Naive thymus-derived CD8-positive, alpha-beta T cell (primary cell): ENCODE measurements at places on chromosomes 13 and 19. TPM values are rescaled to one million over a fixed set of nuclear protein-coding genes. Genes with fewer than 3 reads are reported as not detected.

Gene ZNF729
- not detected for total RNA-seq

GRCh38 chr13:73777134-73777533 is 357.1 kb downstream of the KLF12 start:
- DNase-seq = no peak

Gene TUBB4A
- 8.8 TPM for total RNA-seq

DNA sequence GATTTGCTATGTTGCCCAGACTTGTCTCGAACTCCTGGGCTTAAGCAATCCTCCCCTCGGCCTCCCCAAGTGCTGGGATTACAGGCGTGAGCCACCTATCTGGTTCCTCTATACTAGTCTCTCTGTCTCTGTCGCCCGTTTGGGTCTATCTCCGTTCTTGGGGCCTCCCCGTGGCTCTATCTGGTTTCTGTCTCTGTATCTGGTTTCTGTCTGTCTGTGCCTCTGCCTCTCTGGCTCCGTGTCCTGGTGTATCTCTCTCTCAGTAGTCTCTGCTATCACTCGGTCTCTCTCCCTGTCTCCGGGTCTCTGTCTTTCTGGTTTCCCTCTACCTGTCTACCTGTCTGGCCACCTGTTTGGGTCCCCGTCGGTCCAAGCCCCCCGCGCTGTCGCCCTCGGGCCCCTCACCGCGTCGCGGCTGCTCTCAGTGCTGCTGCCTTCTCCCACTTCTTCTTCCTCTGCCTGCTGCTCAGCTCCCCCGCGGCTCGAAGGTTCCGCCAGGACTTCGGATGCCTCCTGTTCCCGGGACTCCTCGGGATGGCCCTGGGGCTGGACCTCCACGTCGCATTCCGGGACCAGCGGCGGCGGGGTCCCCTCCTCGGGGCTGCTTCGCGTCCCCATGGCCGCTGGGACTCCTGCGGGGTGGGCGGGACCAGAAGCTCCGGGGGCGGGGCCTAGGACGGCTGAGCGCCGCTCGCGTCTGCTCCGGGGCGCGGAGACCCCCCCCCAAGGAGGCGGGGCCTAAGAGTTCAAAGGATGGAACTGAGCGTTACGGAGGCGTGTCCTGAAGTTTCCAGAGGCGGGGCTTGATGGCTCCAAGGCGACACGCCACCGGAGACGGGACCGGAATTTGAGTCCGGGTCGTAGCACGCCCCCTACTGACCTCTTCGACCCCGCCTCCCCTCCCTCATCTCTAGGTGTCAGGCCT is 783 bp downstream of the PHLDB3 start:
- peak; percentile 98 for DNase-seq

- no peak for DNase-seq
Measured at GRCh38 chr19:2771786-2772674, 11.0 kb downstream of the SGTA start.

DNA sequence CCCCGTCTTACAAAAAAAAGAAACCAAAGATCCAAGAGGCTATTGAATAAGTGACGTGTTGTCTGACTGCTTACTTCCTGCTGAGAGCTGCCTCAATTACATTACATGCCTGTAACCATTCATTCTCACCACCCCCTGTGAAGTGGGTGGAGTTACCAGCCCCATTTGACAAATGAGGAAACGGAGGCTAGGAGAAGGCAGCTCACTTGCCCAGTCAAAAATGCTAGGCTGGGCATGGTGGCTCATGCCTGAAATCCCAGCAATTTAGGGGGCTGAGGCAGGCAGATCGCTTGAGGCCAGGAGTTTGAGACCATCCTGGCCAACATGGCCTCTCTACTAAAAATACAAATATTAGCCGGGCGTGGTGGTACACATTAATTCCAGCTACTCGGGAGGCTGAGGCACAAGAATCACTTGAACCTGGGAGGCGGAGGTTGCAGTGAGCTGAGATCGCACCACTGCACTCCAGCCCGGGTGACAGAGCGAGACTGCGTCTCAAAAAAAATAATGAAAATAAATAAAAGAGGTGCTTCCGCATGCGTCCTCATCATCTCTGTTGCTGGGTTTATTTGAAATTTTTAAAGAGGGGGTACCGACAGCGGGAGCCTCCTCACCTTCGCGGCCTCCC is 499 bp downstream of the LSM7 start:
- no peak for DNase-seq

GRCh38 chr13:60093425-60094019 is 70.2 kb downstream of the DIAPH3 start:
- no peak for DNase-seq

Gene CACNG7
- not detected for total RNA-seq

- DNase-seq = no peak
Measured at GRCh38 chr13:109788372-109789111, 2.2 kb upstream of the IRS2 start.

DNA sequence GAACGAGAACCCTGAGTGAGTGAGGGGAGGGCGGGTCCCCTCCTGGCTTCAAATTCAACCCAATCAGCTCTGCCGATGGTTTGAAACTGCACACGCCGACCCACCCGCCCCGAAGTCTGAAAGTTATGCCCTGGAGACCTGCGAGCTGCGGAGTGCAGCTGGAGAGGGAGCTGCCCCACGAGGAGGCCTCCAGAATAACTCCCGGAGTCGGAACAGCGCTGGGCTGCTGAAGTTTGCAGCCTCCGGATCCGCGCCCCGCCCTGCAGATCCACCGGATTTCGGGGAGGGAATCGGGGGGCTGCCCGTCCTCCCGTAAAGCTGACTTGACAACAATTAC is 7.0 kb downstream of the POU4F1 start:
- DNase-seq = no peak

- no peak for DNase-seq
Measured at GRCh38 chr19:16141043-16141442, 2.4 kb upstream of the HSH2D start.

Gene DAND5
- total RNA-seq = not detected

Gene THSD1
- total RNA-seq = 0.60 TPM

- no peak for DNase-seq
Measured at GRCh38 chr13:27403203-27403678, 21.2 kb upstream of the GTF3A start.

Gene GJB6
- 4.9 TPM for total RNA-seq

DNA sequence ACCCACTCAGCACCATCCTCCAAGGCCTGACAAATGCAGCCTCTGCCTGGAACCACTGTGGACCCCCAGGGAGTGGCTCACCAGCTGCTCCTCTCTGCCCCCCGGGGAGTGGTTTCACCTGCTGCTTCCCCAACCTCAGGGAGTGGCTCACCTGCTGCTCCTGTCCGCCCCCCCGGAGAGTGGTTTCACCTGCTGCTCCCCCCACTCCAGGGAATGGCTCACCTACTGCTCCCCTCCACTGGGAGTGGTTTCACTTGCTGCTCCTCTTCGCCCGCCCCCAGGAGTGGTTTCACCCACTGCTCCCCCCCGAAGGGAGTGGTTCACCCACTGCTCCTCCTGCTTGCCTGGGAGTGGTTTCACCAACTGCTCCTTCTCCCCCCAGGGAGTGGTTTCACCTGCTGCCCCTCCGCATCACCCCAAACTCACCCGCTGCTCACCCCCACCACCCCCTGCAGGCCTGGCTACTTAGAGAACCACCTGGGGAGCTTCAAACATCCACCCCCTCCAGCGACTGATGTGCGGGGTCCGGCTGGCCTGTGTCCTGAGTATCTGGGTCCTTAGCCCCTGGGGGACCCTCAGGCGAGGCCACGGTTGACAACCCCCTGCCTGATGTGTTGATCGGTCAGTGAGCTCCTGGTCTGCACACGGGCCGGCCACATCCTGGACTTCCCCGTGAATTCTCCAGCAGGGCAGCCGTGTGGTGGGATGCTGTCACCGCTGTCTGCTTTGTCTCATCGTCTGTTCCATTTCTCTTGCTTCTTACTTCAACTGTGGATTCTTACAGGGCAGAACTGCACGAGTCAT is 14.6 kb upstream of the TMEM255B start:
- no peak for DNase-seq

Gene NLRP4
- not detected for total RNA-seq

GRCh38 chr19:32881766-32882165 is 12.2 kb upstream of the SLC7A9 start:
- no peak for DNase-seq

- DNase-seq = no peak
Measured at GRCh38 chr19:1064661-1065605, 2.0 kb upstream of the ARHGAP45 start.

Gene FREM2
- total RNA-seq = not detected

DNA sequence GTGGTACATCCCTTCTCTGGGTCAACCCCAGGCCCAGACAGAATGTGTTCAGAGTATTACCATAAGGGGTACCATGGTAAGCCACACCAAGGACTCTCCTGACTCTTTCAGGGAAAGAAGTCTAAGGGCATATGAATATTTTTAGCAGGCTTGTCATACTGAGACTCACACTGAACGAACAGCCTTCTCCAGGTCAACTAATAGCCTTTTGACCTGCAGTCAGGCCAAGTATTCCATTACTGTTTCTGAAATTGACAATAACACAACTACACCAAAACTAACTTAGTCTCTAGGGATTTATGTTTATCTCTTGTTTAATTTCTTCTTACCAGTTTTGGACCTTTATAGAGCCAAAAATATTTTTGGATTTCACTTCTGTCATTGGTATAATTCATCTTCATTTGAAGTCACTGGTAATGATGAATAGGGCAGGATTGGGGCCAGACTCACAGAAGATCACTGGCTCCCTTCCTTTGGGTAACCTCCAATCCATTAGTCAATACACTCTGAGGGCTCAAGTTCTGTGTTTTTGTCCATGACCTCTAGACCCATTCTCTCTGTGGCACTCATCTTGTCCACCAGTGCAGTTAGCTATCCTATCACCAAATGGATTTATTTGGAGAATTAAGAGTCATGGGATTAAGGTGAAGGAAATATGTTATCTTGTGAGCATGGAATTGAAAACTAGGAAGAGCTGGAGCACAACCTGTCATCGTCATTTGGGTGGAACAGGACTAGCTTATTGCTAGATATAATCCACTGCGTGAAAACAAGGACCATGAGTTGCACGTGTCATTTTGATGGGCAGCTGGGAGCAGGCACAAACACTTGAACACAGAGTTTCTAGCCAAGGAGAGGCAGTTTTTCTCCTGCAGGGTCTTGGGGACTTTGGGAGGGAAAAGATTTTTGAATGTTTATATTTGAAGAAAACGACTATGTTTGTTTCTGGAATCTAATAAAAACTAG is 313.3 kb downstream of the DCLK1 start:
- DNase-seq = no peak
